ENCODE measurements at places on chromosomes 7 and 10.
A peak's percentile ranks its signal among the peaks of the same experiment; 100 is the strongest.

DNA sequence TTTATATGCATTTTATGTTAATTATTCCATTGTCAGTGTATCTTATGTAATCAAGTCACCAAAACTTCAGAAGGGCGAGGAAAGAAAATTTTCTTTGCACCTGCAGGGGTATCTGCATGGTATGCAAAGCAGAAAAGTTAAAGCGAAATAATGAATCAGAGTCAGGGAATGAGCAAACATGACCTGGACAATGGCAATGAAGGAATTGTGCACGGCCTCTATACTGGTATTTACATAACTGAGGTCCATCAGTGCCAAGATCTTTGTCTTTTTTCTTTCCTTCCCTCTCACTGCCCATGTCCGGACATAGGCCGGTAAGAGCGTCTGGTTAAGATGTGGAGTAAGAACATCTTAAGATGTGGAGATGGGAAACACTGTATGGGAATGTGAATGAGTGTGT, 14.4 kb upstream of the AKR1C3 start:
- DNase-seq = no peak

DNA sequence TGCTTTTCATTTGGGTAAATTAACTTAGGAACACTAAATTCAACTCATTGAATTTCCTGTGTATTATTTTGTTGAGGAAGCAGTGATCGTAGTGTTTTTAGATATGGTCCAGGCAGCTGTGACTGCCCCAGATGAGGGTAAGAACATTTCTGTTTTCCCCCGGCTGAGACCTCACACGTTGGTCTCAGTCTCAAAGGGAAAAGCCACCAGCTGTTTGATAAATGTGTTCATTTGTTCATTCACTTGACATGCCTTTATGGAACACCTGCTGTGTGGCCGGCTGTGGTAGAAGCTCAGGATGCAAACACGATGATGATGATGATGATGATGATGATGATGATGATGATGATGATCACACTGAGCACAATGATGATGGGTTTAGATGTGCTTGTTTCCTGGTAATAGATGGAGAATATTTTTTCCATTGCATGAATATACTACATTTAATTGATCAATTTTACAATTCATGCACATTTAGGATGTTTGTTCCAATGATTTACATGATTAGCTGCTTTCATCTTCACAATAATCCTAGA, 125.6 kb upstream of the ZNF32 start:
- no peak for DNase-seq

- no peak for DNase-seq
These were observed 625 bp upstream of the GSTO2 start for GRCh38 chr10:104268405-104268712.

DNA sequence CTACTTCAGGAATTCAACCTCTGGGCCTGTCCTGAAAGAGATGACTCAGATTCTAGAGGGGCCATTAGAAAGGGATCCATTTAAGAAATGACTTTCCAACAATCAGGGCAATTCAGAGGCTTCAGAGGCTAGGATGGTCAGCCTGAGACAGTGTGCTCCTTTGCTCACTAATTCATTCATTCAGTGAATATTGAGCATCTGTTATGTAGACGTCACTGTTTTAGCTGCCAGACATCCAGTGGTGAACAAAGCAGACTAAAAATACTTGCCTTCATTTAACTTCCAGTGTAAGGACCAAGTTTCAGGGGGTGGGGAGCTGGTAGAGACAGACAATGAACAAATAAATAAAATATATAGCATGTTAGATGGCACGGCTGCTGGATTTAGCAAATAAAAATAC, 1.6 kb downstream of the KIAA1217 start:
- DNase-seq = no peak

DNA sequence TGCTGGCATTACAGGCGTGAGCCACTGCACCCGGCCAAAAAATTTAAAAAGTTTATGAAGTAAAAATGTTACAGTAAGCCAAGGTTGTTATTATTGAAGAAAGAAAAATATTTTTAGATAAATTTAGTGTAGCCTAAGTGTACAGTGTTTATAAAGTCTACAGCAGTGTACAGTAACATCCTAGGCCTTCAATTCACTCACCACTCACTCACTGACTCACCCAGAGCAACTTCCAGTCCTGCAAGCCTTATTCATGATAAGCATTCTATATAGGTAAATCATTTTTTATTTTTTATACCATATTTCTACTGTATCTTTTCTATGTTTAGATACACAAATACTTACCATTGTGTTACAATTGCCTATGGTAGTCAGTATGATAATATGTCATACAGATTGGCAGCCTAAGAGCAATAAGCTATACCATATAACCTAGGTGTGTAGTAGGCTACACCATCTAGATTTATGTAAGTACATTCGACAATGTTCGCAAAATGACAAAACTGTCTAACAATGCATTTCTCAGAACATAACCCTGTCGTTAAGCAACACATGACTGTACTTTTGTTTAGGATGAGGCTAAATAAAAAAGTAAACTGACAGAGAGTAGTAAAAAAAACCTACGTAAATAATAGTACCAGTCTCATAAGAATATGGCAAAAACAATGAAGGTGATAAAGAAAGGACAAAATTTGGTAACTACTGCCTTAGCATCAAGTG, 77.8 kb upstream of the FAM133B start:
- no peak for DNase-seq

DNA sequence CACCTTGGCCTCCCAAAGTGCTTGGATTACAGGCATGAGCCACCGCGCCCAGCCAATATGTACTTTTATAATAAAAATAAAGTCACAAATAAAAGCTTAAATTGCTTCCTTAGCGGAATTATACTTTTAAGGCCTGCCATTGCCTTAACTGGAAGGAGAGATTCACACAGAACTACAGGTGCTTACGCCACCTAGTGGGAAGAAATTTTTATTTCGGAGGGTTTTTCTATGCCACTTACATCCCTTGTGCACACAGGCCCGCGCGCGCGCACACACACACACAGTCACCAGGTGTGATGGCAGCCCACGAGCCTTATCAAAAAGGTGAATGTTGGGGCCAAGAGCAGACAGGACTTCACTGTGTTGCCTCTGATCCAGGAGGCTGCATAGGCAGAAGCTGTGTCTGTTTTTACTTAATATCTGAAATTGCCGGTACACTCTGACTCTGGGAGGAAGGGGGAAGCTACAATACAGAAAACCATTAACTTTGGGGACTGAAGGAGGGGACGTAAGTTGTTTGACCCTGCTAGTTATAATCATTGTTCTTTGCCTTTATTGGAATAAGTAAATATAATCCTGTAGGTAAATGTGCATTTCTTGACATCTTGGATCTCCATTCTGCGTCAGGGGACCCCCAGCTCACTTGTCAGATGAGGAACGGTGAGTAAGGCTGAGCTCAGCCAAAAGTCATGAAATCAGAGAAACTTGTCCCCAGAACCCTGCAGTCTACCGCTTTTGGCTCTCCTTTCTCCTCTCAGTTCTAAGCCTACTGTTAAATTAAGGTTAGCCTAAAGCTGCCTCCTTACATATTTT, 87.1 kb downstream of the SLC16A9 start:
- DNase-seq = no peak

- DNase-seq = no peak
These were observed 25.9 kb downstream of the LMOD2 start for GRCh38 chr7:123681561-123681960.

DNA sequence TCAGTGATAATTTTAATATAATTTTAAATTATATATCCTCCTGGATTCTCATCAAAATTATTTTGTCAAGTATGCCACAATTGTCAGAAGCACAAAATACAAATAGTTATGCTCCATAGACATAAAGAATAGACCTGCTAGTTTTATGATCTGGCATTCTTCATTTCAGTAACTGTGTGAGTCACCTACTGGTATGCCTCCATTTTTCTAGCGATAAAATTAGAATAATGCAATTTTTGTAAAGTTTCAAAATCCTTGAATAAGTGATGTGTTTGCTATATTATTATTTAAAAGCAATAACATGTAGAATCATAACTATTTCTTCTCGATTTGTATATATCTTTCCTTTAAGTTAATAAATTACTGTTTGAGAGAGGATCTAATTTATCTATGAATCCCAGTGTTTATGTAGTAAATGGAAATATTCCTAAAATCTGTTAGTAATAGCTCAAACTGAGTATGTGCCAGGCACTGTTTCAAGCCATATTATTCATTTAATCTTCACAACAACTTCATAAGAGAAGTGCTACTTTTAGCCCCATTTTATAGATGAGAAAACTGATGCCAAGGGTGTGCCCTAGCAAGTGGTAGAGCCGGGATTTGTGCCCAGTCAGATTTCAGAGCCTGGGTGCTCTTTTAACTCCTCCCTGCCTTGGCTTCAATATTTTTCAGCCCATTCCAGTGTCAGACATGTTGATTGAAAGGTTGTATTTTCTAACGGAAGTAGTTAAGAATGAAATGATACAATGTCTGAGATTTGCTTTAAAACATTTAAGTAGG, 38.4 kb downstream of the NET1 start:
- DNase-seq = no peak

GRCh38 chr10:71347587-71348395, 28.7 kb downstream of the SLC29A3 start:
- DNase-seq = no peak

DNA sequence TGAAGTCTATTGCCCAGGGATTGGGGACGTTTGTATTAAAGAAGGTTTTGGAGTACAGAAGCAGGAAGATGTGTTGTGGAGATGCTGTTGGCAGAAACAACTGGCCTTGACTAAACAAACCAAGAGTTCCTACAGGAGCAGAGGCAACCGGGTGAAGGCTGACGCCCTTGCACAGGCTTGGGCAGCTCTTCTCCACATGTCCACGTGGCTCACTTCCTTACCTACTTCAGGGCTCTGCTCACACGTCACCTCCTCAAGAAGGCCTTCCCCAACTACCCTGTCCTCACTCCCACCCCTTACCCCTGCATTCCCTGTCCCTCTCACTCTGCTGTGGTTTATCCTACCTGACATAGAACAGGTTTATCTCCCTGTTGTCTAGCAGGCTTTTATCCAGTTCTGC, 59.9 kb upstream of the JAZF1 start:
- no peak for DNase-seq

- DNase-seq = peak; percentile 34
These were observed 276.1 kb downstream of the DNAJB6 start for GRCh38 chr7:157612664-157613561.

GRCh38 chr10:96365571-96365970, 6.8 kb upstream of the OPALIN start:
- no peak for DNase-seq

DNA sequence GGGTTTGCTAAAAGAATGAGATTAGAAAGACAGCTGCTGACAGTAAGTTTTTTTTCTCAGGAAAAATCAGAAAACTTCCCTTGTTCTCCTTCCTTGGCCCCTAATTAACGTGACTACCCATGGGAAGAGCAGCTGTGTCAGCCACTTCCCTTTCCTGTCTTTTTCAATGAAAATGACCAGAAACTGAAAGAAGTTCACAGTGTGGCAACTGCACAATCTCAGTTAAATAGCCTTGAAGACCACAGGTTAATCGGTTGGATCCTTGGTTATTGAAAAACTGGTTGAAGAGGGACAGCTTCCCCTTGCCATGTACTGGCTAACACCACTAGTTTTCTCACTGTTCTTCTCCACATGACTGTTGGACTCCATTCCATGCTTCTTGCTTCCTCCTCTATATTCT, 148.8 kb upstream of the AGR3 start:
- no peak for DNase-seq

DNA sequence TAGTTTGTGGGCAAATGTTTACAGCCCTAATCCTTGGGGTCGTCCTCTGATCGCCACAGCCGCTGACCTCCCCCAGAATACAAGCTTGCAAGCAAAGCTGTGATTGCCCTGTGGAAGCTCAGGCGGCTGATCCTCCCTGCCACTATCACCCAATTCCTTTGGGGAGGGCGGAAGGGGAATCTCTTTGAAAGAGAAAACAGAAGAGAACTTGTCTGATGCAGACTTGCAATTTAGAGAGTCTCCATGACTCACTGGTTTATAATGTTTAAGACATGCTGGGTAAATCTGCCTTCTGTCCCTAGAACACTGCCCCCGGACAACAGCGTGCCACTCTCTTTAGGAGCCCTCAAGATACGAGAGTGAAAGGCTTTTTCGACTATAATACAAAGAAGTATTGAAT, 75.5 kb downstream of the NRP1 start:
- DNase-seq = no peak

- no peak for DNase-seq
These were observed 19.0 kb upstream of the TMEM26 start for GRCh38 chr10:61472090-61472674.

- DNase-seq = no peak
These were observed 7.0 kb downstream of the ALOX5 start for GRCh38 chr10:45380903-45381620.

- no peak for DNase-seq
These were observed 47.9 kb upstream of the NPFFR1 start for GRCh38 chr10:70331486-70332268.

GRCh38 chr7:34327681-34328080, 330.3 kb upstream of the NPSR1 start:
- DNase-seq = no peak

GRCh38 chr7:13231216-13231615, 543.8 kb downstream of the ARL4A start:
- no peak for DNase-seq

DNA sequence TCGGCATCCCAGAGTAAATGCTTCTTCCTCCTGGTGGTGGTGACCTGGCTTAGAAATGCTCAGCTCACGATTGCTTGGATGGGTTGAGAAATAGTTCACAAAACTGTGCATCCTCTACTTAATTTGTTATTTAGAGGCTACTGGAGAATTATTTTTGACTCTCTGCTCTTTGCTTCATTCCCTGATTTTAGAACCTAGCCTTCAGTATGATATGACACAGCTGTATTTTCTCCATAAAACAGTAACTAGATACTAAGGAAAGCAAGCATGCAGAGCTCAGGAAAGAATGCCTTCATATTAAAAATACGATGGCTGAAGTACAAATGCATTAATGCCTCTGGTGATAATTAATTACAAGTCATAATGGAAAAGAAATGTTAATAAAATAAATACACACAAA, 602.0 kb upstream of the COBL start:
- DNase-seq = no peak

- no peak for DNase-seq
These were observed 43.3 kb upstream of the NRF1 start for GRCh38 chr7:129568240-129568639.

DNA sequence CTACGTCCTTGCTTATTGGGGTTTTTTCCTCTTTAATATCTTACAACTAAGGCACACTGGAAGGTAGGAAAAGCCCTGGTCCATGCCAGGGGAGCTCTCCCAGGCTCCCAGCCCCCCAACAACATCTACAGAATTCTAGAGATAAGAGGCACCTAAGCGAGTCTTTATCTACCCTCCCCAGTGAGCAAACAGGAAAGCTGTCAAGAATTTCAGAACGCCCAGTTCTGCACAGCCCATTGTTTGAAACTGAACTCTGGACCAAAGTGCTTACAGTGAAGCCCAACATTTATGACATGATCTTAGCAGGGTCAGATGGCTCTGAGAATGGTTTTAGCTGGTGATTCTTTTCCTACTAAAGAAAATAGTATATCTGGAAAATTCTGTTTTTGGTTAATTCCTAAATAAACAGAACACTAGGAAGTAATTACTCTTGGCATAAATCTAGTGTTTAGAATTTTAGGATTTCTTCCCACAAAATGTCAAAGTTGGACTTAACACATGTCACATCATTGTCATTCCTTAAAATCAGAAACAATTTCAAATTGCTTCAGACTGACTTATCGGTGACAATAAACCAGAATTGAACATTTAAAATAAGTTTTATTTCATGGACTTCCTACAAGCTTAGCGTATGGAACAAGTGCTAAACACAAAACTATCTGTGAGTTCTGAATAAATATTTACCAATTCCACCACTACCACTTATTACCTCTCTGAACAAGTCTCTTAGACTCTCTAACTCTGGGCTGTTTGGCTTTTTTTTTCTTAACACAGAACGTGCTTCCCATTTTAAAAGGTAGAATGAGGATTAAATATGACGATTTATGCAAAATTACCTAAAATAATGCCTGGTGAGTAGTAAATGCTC, 31.3 kb upstream of the RNF32 start:
- no peak for DNase-seq
